ENCODE measurements at places on chromosomes 3 and 15.
A peak's percentile ranks its signal among the peaks of the same experiment; 100 is the strongest.

DNA sequence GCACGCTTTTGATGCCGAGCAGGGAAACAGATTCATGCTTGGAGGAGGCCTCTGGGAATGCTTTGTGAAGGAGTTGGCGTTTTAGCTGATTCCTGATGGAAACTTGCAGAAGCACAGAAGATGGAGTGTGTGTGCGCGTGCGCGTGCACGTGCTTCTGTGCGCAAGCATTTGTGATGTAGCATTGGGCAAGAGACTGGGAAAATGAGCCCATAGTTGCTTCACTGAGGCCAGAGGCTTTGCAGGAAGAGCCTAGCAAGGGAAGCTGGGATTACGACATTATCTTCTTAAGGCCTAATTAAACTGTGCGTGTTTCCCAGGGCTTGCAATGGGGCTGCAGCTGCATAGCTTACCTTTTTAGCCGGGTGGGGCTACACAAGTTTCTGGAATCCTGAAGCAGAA lies 18.1 kb upstream of the AGBL1 start:
- DNase-seq = no peak

- no peak for DNase-seq
Observed at GRCh38 chr3:79367066-79367465, 400.7 kb downstream of the ROBO1 start.

- no peak for DNase-seq
Observed at GRCh38 chr3:158617982-158618875, 26.1 kb upstream of the GFM1 start.

DNA sequence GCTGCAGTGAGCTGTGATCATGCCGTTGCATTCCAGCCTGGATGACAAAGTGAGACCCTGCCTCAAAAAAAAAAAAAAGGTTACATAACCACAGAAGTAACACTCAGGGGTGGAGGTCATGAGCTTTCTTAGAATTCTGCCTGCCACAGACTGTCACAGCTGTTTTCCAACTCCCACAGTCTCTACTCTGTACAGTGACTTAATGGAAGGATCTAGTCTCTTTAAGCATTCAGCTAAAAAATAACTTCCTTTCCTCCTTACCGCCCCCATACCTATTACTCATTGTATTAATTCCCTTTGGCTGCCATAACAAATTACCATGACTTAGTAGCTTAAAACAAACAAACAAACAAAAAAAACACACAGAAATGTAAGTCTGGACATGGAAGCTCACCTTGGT lies 99.6 kb upstream of the UBE2E1 start:
- DNase-seq = peak; percentile 69

GRCh38 chr15:32849769-32850668 lies 132.2 kb downstream of the GREM1 start:
- peak; percentile 78 for DNase-seq

DNA sequence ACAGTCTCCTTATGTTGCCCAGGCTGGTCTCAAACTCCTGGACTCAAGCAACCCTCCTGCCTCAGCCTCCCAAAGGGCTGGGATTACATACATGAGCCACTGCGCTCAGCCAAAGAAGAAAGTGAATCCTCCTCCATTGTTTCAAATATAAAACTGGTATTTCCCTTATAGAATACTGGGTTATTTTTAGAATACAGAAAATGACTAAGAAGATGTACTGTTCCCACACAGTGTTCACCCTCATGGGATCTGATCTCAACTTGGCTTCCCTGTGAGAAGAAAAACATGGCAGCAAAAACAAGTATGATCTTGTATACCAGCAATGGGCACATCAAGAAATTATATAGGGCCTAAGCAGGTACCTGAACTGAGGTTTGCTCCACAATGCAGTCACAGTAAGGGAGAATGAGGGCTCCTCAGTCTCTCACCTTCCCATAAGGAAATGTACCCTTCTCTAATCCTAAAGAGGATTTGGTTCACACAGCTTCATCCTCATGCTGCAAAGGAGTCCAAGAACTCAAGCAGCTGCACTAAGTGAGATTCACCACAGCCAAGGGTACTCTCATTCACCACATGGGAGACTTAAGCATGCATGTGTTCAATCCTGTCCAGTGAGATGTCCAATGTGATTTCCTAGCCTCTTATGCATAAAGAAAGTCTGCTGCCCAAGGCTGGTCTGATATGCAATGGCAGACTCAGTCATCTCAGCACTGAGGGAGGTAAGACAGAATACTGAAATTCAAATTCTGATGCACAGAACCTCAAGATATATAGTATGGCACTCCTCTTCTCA lies 25.8 kb downstream of the USP4 start:
- DNase-seq = peak; percentile 56

- no peak for DNase-seq
Observed at GRCh38 chr3:150124142-150124541, 153.4 kb upstream of the PFN2 start.

GRCh38 chr3:14959359-14959943 lies 12.1 kb downstream of the NR2C2 start:
- DNase-seq = no peak

GRCh38 chr3:176766862-176767261 lies 430.4 kb downstream of the TBL1XR1 start:
- DNase-seq = no peak

- peak; percentile 63 for DNase-seq
Observed at GRCh38 chr3:22887664-22888291, 315.3 kb upstream of the UBE2E2 start.

Data from inflammatory macrophage (primary cell).